Right renal pelvis (tissue), 4 donors: ENCODE measurements at places on chromosomes 7 and 10. TPM values are rescaled to one million over a fixed set of nuclear protein-coding genes. Genes with fewer than 3 reads are reported as not detected.

DNA sequence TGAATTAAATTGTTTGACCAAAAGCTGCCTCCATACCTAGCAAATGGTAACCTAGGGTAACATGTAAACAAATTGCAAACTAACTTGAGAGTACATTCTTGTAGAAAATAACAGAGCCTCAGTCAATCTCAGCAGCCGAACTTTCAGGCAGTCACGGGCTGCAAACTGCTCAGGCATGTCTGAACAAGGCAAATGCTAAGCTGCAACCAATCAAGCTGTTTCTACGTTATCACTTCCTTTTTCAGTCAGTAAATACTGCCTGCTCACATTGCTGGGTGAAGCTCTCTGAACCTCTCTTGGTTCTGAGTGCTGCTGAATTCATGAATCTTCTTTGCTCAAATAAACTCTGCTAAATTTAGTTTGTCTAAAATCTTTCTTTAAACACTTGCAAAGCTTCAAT lies 1212.4 kb downstream of the SORCS1 start:
- peak; percentile 38 for DNase-seq

DNA sequence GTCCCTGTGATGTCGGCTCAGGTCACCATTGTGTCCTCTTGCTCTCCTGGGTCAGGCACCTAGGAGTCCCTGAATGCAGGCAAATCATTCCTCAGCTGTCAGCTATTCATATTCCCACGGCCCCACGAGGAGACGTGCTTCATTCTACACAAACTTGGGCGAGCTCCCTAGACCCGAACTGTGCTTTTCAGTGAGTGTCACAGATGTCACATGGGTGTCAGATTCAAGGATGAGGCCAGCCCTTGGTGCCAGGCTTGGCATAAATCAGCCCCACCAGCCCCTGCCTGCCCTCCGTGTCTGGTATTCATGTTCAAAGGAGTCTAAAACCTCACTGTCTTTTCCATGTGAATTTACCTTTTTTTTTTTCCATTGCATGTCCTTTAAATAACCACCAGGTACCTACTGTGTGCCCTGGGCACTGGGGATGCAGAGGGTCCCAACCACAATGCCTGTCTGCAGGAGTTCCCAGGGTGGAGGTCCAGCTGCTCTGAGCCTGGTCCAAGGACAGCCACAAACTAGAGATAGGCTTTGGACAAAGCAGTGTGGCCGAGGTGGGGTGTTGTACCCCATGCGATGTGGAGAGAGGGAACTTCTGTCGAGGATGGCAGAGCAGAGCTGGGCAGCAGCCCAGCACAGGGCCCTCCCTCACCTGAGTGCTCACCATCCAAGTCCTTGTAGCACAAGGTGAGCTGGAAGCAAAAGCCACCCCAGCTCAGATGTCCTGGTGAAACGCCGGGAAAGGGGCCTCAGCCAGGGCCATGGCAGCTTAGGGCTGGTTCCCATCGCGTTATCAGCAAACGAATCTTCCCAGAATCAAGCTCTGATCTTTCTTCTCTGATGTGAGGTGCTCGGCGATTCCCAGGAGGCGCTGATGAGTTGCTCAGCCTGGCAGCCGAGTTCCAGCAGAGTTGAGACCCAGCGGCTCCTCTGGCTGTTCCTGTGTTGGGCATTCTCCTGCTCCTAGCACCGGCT lies 611.9 kb downstream of the PTPRN2 start:
- DNase-seq, result no peak

ZNF786 gene
- polyA plus RNA-seq, result 10.0 TPM

GBX1 gene
- not detected for polyA plus RNA-seq

- DNase-seq, result no peak
These were observed 161.2 kb downstream of the CELF2 start for GRCh38 chr10:11178606-11179515.

- DNase-seq, result no peak
These were observed 10.7 kb downstream of the WIPI2 start for GRCh38 chr7:5200561-5201235.

FOXP2 gene
- polyA plus RNA-seq, result 9.8 TPM

- DNase-seq, result no peak
These were observed 173.6 kb downstream of the PRKCQ start for GRCh38 chr10:6406220-6407033.

DNA sequence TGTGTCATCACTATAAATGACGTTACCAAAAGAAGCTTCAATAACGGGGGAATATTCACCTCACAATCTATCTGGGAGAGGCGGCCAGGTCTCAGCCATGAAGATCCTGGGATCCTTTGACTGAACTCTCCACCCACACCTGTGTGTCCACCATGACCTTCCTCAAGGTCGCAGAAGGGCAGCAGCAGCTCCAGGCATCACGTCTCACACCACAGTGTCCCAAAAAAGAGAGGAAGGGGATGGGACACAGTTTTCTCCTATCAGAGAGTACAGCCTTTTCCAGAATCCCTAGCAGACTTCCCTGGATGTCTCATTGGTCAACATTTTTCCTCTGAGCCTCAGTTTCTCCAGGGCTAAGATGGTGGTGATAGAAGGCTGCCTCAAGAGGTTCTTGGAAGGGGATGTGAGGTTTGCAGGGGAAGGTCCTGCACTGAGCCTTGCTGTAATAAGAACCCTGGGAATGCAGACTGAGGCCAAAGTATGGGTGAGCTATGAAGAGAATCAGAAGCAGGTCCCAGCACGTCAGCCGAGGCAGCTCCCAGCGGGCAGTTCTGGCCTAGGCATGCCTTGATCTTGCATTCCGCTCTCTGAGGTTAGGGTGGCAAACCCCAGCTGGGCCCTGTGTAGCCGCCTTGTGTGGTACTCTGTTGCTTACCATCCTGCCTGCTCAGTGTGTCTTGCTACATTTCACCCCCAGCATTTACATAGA lies 63.8 kb downstream of the COL26A1 start:
- no peak for DNase-seq

ANKRD61 gene
- polyA plus RNA-seq, result 0.70 TPM

SLC18A2 gene
- 1.3 TPM for polyA plus RNA-seq

CPN1 gene
- 2.9 TPM for polyA plus RNA-seq

ZNF862 gene
- 20.8 TPM for polyA plus RNA-seq

TMEM176A gene
- 91.3 TPM for polyA plus RNA-seq

GRCh38 chr10:77629775-77630506 lies 7.7 kb downstream of the KCNMA1 start:
- DNase-seq, result no peak

ENTPD7 gene
- polyA plus RNA-seq, result 21.1 TPM

GRCh38 chr7:98216941-98217622 lies 5.8 kb downstream of the BHLHA15 start:
- no peak for DNase-seq

GRCh38 chr10:79399223-79399831 lies 46.1 kb downstream of the ZCCHC24 start:
- peak; percentile 61 for DNase-seq

- no peak for DNase-seq
These were observed 4.6 kb downstream of the STK31 start for GRCh38 chr7:23714579-23714978.

GRCh38 chr10:30192846-30193608 lies 133.6 kb upstream of the JCAD start:
- DNase-seq, result no peak

- DNase-seq, result no peak
These were observed 1.2 kb downstream of the RSBN1L start for GRCh38 chr7:77697535-77697831.

GRCh38 chr10:71278691-71279588 lies 40.1 kb upstream of the SLC29A3 start:
- no peak for DNase-seq

GRCh38 chr7:119944601-119944972 lies 328.4 kb upstream of the KCND2 start:
- DNase-seq, result no peak

- no peak for DNase-seq
These were observed 17.9 kb upstream of the HMX3 start for GRCh38 chr10:123117644-123118417.

DNA sequence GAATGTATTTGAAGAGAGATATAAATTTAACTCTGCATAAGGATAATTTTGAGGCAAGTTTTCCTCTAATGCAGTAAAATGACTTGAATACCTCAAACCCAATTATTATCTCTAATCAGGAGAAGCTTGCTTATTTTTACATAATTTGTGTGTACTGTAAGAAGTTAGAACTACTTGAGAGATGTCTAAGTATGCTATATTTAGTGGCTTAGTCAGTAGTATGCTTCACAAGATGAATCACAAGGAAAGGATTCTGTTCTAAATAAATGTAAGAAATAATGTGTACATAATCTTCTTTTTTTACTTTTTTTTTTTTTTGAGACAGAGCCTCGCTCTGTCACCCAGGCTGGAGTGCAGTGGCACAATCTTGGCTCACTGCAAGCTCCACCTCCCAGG lies 13.7 kb downstream of the PHTF2 start:
- no peak for DNase-seq

DNA sequence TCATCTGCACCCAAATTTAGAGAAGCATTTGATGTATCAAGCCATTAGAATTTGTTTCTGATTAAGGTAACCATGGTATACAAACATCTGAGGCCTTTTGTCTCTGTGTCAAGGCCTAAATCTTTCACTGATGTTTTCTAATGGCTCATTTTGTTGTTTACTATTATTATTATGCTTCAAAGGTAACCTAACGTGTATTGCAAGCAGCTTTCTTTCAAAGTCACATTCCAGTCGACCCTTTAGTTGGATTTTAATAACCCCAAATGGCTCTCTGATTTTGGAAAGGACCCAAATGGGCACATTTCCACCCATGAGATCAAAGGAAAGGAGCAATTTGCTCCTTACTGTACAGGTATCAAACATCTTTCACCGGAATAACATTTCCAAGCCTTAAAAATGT lies 46.7 kb upstream of the WNT16 start:
- no peak for DNase-seq

CACNB2 gene
- polyA plus RNA-seq, result 3.3 TPM

- DNase-seq, result no peak
These were observed 66.4 kb upstream of the JAZF1 start for GRCh38 chr7:28246921-28247461.

DNA sequence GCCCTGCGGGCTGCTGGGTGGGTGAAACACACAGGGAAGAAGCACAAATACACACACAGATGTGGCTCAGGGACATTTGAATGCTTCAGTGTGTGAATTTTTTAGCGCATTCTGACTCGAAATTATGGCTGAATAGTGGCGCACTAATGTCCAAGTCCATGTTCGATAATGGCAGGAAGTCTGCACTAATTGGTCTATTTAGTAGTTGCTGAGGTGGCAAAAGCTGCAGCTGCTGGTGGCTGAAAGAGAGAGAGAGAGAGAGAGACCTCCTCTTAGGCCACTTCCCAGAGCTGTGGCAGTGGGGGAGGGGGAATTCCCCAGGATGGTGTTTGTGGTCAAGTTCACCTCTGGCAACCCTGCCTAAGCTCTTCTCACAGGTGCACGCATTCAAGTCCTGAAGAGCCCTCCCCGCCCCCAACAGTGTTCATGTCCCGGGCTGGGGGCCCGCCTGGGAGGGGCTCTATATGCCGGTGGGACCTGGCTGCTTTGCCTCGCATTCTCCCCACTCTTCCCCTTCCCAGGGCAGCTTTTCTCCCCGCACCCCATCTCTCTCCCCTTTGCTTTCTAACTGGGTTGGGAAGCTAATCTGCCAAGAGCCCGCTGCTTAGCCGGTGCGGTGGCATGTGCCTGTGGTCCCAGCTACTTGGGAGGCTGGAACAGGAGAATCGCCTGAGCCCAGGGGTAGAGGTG lies 6.0 kb upstream of the MNX1 start:
- no peak for DNase-seq
